ENCODE measurements at places on chromosomes 6 and 20.

DNA sequence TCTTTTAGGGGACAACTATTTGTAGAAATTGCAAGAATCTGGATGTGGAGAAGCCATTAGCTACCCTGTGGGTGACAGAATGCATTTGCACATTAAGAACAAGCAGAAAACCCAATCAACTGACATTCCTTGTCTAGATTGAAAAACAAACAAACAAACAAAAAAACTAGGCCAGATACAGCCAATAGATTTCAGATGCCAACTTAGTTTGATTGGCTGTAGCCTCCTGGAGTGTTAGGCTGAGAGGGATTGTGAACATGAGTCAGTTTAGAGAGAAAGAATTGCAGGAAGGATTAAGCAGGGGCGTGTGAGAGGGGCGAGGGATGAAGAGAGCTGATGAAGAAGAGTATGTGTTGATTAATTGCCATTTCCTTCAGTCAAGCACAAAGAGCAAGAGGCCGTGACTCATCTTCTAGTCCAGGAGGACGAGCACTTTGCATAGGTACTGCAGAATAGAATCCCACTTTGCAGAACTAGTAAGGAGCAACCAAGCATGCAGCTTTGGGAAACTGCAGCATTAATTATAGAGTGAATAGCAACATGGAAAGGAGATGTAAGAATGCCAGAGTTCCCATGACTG is 188.0 kb upstream of the RAB32 start:
- DNase-seq = no peak

DNA sequence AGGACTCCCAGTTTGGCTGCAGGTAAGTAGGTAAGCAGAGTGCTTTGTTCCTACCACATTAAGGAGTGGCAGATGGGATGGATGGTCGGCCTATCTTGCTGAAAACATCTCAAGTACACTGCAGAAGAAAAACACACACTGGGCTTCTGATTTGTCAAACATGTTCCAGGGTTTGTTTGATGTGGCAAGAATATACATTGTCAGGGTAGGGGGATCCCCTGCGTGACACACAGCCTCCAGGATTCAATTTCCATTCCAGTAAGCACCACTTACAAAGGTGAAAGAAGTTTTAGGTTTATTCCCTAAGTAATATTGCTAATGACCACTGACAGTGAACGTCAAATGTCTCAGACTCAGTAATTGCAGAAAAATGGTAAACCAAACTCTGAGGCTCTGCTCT is 26.0 kb upstream of the KIF16B start:
- no peak for DNase-seq

GRCh38 chr6:42819803-42820511 is 38.1 kb downstream of the BICRAL start:
- DNase-seq = peak; percentile 73

- DNase-seq = no peak
Measured at GRCh38 chr6:105509506-105510331, 106.8 kb upstream of the PREP start.

- DNase-seq = peak; percentile 78
Measured at GRCh38 chr6:139475241-139475640, 100.8 kb upstream of the CITED2 start.

GRCh38 chr6:155340464-155341129 is 26.3 kb upstream of the TFB1M start:
- no peak for DNase-seq

- no peak for DNase-seq
Measured at GRCh38 chr20:20690676-20691476, 21.6 kb downstream of the RALGAPA2 start.

DNA sequence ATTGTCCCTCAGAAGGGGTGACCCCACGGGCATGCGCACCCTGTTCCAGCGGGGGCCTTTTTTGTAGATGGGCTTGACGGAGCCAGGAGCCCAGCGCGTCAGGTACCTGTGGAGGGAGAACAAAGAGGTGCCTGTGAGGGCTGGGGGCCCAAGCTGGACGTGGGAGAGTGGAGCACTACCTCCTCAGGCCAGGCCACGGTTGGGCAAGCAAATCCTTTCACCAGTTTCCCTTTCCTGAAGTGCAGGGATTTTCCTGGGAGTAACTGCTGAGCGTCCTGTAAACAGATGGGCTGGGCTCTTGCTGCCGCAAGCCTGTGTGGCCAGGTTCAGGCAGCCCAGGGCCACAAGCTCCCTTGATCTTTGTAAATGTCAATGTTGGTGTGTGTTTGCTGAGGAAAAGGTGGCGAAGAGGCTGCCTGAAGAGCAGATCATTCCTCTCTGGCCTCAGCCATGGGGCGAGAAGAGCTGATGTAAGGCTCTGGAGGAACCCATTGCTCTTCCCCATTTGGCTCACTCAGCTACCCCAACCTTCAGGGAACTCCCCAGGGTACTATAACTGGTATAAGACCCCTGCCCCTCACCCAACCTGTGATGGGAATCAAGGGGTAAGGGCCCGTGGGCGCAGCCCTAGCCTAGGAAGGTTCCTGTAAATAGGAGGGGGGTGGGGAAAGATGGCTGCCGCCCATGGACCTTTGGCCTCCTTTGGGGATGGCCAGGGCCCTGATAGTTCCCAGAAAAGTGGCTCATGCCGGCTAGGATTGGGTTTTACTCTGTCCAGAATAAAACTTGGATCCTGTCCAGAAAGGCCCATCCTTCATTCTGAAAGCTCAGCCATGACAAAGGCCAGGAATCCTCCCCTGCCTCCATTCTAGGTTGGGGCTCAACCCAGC is 15.5 kb downstream of the MRPS18A start:
- DNase-seq = no peak

GRCh38 chr20:11573507-11573906 is 344.2 kb upstream of the BTBD3 start:
- DNase-seq = no peak

DNA sequence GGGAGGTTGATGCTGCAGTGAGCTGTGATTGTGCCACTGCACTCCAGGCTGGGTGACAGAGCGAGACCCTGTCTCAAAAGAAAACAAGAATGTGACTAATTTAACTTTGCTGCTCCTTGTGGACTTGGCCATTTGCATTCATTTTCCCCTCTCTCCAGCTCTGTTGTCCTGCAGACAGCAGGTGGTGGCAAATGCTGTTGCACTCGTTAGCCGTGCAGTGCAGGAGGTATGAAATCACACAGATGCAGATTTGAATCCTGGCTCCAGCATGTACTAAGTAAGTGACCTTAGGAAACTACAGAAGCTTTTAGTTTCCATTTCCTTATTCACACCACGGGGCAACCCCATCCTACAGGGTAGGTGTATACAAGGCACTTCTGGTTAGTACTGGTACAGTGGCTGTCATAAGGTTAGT is 9.6 kb upstream of the BEND3 start:
- no peak for DNase-seq

GRCh38 chr6:119161438-119161837 is 83.0 kb upstream of the FAM184A start:
- no peak for DNase-seq

DNA sequence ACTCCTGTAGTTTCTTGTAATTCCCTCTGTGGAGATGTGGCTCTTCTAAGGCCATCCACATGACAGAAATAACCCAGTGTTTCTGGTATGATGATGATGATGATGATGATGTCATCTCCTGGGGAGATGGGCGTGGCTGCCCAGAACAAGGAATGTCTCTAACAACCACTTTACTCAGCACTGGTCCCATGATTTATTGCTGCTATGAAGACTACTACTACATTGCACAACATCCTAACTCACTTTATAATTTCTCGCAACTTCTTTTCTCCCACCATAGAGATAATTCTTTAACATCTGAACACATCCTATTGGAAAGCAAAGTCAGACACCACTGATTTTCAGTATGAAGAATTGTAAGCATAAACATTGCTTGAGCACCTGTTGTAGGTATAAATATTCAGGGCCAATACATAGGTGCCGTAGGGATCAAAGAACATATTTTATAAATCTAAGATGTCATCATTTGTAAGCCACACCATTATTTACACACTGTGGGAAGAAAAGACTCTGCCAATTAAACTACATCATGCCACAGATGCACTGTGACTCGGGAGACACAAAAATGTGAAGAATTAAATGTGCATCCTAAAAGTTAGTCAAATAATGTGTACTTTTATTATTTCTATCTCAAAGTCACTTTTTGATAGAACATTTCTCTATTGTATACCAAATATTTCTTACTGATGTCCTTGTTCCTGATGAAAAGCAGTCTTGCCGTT is 6.4 kb downstream of the TPMT start:
- DNase-seq = no peak

DNA sequence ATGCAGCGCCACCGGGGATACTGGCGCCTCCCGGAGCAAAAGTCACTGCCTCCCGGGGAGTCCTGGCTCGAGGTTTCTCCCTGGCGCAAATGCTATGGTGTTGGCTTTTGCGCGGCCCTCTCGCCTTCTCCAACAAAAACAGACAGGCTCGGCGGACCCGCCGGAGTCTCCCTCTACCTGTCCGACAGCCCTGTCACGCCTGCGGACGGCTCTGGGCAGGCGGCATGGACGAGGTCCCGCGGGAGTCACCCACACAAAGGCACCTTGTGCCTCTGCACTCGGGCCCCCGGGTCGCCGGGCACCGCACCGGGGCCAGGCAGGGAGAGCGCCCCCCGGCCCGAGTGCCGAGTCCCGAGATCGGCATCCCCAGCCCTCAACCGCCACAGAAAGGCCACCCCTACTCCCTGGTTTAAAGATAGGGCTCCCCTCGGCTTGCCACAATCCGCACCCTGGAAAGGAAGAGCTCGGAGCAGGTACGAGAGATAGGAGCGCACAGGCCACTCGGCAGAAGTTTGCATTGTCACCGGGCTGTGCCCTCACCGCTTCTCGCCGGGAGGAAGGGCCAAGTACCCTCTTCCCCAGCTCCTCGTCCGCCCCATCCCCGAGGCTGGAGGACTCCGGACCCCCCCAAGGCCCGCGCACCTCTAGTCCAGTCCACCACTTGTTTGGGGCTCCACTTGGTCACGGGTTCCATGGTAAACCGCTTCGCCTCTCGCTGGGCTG is 903 bp downstream of the CNKSR3 start:
- DNase-seq = peak; percentile 82

- DNase-seq = no peak
Measured at GRCh38 chr6:109434456-109434855, 6.0 kb downstream of the PPIL6 start.

DNA sequence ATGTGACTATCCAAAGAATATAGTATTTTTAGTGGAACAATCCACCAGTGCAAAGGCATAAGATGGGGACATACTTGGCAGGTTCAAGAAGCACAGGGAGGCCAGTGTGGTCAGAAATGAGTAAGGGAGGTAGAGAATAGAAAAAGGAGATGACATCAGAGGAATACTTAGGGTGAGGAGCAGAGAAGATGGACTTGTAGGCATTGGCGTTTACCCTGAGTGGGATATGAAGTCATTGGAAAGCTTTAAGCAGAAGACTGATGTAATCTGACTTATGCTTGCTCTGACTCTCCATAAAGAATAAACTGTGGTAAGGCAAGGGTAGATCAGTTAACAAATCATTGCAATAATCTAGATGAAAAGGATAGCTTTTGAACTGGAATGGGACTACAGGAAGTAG is 228.7 kb downstream of the GJA1 start:
- DNase-seq = no peak

GRCh38 chr6:152142105-152142504 is 334.6 kb downstream of the ESR1 start:
- DNase-seq = no peak

GRCh38 chr6:76124018-76124417 is 51.6 kb upstream of the IMPG1 start:
- no peak for DNase-seq

DNA sequence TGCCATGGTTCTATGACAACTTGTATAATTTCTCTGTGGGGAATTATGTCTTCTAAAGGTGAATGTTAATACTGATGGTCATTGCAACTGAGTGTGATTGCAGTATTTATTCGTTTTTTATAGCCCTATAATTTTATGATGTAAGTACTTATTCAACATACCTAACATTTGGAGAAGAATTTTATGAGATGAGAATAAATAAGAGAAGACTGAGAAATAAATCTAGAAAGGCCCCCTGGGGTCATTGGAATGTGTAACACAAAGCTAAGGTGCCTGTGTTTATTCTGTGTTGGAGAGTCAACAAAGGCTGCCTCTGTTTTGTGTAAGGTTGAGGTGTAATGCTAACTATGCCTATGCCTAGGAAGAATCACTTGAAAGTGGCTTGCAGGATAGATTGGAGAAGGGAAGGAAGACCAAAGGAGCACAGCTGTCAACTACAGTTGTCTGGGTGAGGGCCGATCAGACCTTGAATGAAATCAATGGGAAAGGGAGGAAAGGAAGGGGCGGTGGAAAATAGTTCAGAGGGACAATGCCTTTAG is 1076.7 kb downstream of the KIF16B start:
- peak; percentile 46 for DNase-seq

- no peak for DNase-seq
Measured at GRCh38 chr6:75094614-75095200, 111.1 kb downstream of the COL12A1 start.
